Caco-2 (cell line): ENCODE measurements at places on chromosomes 4 and X.
A peak's percentile ranks its signal among the peaks of the same experiment; 100 is the strongest.

- DNase-seq, result peak; percentile 1
Observed at GRCh38 chrX:99394456-99394855, 1015.6 kb downstream of the PCDH19 start.

GRCh38 chrX:17621566-17622270 lies 115.6 kb upstream of the SCML1 start:
- DNase-seq, result no peak

DNA sequence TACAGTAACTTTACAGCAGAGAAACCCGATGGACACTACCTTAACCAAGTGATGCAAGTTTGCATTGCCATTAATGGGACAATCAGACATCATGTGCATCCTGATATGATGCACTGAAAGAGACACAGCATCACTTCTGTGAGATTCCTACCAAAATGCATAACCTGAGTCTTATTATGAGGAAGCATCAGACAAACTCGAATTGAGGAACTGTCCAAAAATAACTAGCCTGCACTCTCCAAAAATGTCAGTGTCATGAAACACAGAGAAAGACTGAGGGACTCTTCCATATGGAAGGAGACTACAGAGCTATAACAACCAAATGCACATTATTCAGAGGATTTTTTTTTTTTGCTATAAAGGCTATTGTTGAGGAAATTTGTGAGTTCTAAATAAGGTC lies 66.6 kb upstream of the IQSEC2 start:
- no peak for DNase-seq

GRCh38 chr4:100369871-100370270 lies 148.0 kb downstream of the EMCN start:
- DNase-seq, result no peak

- no peak for DNase-seq
Observed at GRCh38 chr4:180330521-180330920, 1912.7 kb upstream of the TENM3 start.

- DNase-seq, result no peak
Observed at GRCh38 chrX:9668537-9668936, 97.1 kb downstream of the GPR143 start.

DNA sequence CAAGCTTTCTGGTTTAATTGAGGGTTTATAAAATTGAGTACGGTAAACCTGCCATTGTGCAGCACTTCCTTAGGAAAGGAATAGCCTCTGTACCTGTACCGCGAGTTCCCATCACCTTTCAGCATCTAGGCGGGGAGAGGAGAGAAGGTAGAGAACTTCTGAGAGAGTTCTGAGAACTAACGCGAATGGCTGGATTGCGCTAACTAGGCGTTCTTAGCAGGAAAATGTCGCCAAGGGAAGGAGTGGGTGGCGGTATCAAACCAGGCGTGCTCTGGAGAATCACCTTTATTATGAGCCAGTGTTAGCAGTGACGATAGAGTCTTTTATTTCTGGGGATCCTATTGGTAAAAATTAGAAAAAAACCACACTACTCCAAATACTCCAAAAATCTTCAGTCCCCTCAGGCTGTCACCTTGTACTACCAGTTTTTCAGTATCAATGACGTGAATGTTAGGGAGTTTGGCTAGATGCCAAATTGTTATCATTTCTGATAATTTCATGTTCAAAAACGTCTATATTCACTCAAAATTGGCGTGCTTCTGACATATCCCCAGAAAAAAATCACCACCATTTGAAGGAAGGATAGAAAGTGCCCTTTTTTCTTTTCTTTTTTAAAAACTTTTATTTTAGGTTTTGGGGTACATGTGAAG lies 1.4 kb downstream of the UGT8 start:
- DNase-seq, result no peak

DNA sequence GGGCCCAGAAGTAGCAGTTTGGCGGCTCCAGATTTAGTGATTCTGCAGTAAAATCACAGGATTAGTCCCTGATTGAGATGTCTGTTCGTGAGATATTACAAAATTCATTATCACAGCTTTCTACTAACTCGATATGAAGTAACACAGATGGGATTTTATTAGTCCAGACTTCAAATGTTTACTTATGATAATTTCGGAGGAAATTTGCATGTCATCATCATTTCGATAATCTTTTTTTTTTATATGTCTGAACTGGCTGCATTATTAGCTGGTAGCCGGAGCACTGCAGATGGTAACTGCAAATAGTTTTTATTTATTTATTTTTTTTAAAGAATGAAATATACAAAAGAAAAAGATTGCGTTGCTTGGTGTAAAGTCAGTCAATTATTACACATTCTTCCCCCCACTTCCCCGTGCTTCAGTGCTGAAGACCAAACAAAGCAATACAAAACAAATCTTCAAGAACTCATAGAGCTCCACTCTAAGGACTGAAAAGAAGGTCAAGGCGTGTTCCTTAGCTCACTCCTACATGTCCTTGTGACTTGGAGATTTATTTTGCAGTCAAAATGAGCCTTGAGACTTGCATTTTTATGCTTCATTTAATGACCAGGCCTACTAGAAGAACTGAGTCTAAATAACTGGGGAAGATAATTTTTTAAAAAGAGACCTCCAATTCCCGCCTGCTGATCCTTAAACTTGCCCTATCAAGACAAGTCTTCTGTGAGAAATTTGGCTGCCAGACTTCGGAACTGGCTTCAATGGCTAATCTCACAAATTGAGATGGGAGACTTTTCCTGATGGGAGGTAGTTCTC lies 11.7 kb upstream of the PITX2 start:
- DNase-seq, result no peak

DNA sequence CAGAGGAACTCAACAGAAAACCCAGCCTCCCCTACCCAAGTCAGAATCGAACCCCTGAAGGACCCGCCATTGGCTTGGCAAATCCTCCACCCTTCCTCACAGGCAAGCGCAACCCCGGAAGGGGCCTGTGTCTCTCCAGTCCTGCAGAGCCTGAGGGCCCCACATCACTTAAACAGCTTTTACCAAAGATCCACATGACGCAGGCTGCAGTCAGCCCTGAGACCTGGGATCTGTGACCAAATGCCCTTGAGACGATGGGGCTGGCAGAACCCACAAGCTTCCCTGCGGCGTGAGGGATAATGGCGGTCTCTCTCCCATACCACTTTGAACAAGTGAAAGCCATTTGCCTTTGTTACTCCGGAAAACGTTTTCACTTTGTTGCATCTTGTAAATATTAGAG lies 54.9 kb downstream of the ACOX3 start:
- no peak for DNase-seq

DNA sequence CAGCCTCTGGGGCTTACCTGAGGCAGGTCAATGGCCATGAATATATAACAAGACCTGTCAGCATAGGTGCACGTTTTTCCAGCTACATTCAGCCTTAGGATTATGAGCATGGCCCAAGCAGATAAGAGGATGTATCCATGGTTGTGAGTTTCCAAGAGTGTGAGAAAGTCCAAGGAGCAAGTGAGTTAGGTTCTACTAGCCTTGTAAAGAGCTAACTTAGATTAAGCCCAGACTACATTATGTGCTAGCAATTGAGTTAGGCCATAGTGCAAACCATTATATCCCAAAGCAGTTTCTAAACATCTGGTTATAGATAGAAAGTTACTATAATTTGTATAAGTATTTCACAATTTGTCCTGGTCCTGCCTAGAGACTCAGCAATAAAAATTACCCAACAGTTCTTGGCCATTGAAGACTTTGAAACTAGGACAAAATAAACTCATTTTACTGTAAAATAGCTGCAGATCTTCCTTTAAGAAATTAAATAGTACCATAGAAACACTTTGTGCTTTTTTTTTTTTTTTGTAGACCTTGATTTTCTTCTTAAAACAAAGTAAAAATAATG lies 312.0 kb downstream of the CAMK2D start:
- no peak for DNase-seq

DNA sequence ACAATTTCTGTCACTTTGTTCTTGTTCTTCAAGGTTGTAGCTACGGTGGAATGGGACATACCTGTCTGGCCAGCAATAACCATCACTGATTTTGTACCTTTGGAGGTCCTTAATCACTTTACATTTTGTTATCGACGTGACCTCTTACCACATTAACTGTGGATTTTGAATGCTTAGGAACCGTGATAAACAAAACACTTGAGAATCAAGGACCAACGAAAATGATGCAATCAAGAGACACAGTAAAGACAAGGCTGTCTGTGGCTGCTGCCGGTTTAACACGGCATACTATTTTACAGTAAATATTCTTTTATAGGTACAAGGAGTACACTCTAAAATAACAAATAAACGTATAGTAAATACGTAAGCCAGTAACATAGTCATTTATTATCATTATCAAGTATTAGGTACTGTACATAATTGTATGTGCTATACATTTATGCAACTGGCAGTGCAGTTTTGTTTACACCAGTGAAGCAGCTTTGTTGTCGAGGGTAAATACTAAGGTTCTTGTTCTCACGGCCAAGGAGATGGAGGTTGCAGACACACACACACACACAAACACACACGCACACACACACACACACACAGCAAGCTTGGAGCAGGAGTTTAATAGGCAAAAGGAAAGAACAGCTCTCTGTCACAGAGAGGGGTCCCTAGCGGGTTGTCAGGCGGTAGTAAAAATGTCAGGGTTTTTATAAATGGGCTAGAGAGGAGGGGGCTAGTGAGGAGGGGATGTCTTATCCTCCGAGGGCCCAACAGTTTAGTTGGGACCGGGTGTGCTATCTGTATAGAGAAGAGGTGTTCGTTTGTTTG lies 194.7 kb upstream of the CXorf51B start:
- DNase-seq, result no peak

GRCh38 chrX:119481323-119481801 lies 13.1 kb downstream of the SLC25A5 start:
- DNase-seq, result no peak

DNA sequence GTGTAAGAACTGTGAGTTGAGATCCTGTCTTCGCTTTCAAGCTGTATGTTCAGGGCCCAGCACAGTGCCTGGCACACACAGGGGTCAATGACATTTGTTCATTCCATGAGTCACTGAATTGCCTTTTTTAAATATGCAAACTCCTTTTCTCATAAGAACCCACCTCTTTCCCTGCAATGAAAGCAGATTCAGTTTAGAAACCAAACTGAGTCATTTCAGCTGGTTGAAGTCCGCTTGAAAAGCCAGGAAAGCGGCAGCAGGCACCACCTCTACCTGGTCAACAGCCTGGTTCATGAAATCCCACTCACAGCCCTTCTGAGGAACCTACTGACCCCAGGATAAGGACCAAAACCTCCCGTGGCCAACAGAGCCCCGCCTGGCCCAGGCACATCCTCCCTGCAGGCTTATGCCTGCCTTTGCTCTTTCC lies 4.5 kb upstream of the C1QTNF7 start:
- no peak for DNase-seq

- DNase-seq, result no peak
Observed at GRCh38 chrX:70432936-70433847, 10.1 kb downstream of the GDPD2 start.

DNA sequence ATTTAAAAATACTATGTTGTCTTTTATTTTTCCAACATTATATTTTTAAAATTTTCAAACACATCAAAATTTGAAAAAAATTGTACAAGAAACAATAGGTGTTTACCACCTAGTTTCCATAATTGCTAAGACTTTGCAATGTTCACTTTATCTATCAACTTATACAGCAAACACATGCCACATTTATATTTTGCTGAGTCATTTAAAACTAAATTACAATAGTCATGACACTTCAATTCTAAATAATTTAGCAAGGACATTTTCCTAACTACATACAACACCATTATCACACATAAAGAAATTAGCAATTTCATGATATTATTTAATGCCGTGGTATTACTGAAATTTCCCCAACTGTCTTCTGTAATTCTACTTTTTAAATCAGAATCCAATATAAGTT lies 600.4 kb upstream of the CPXCR1 start:
- no peak for DNase-seq

DNA sequence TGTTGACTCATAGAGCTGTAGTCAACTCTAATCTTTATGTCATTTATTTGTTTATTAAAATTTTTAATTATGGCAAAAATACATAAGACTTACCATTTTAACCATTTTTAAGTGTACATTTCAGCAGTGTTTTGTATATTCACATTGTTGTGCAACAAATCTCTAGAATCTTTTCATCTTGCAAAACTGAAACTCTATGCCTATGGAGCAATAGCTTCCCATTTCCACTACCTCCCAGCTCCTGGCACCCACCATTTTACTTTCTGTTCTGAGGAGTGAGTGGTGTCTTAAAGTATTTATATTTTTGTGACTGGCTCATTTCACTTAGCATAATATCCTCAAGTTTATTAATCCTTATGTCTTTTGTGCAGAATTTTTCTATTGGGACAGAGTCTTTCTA lies 181.0 kb downstream of the GPAT3 start:
- no peak for DNase-seq

DNA sequence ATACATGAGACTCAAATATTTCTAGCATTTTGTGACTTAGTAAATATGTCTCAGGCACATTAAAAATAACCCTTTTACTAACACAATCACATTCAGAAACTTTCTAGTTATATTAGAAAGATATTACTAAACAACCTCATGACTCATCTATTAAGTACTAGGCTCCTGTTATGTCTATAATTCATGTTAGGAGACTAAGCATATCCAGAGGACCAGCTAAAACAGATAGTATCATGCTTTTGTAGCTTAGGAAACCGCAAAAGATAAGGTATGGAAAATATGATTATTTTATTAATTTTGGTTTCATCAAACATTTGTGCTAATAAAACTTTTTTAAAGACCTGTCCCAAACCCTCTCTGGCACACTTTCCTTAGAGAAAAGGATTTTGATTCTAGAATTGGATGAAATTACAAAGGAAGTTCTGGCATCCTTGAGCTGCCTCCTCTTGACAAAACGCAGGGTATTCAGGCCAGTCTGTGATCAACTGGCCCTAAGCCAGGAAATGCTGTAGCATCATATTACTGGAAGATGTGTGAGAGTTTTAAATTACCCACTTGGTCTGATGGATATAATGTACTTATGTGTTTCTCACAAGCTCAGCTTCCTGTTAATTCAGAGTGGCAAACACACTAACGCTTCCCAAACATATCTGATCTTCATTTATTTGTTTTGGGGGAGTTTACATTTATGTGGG lies 60.4 kb downstream of the NRK start:
- no peak for DNase-seq

GRCh38 chrX:26916991-26917390 lies 546.1 kb downstream of the PPP4R3C start:
- DNase-seq, result no peak

DNA sequence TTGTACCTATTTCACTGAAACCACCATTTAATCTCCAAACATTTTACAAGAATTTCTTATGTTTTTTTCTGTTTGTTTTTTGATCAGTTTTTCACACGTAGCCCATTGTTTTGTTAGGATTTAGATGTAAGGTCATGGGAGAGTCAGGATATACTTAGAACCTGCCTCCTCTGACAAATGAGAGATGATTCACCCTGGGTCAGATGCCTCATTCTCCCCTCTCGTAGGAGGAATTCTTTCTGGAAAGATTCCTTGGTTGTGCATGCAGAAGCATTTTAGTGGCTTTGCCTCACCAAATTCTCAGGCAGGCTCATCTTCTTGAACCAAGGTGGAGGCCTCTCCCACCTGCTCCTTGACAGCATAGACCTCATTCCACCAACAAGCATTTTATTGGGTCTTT lies 599.3 kb downstream of the SPRY1 start:
- DNase-seq, result no peak

DNA sequence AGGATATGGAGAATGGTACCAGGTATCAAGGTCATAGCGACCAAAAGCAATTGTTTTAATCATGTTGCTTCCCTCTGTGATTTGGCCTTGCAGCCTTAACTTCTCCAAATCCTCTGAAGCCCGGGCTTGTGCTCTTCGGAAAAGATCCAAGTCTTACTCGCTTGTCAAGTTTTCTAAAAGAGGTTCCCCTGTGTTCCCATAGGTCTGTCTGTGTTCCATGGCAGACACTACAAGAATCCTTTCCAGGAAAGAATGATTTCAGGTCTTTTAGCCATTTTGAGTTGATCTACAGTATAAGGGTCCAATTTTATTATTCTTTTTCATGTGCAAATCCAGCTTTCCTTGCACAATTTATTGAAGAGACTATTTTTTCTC lies 710.6 kb upstream of the DIAPH2 start:
- no peak for DNase-seq
